ENCODE measurements at places on chromosomes 5 and 9.

GRCh38 chr5:79875230-79875629 is 115.8 kb downstream of the MTX3 start:
- DNase-seq: no peak

DNA sequence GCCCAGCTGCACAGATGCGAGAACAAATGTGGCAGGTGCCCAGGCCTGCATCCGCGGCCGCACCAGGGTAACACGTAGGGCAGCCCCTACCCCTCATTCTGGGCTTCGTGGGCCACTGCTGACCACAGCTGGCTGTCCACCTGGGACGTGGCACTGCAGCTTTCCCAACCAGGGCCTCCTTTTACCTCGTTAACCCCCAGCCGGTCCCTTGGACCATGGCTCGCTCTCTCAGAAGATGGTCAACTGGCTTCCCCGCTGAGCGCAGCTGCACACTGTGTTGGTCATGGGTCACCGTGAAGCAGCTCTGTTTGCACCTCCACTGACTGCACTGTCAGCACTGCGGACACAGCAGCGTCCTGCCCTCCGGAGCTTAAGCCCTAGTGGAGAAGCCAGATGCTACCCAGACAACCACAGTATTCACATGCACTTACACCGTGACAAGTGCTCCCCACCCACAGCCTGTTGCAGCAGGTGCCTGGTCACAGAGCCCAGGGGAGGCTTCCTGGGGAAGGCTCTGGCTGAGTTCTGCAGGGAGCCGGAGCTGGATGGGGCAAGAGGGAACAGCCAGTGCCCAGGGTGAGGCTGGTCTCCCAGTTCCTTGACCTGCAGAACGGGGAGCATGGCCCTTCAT is 10.5 kb upstream of the PLEKHG4B start:
- DNase-seq: no peak

- DNase-seq: no peak
Measured at GRCh38 chr9:112403614-112404201, 23.8 kb downstream of the HSDL2 start.

DNA sequence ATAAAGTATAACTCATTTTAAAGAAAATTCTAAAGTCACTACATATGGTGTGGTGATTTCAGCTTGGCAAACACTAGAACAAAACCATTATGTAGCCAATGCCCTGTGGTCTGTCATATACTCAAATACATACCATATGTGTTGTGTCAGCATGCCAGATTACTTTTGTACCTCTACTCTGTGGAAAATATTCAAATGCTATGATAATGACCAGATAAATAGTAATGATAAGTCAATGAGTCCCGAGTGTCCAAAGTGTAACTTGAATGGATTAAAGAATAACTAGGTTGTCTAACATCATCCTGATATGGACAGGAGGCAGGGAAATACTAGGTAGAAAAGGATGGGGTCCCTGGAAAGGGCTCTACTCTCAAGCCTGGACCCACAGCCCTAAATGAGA is 58.0 kb upstream of the IL6ST start:
- no peak for DNase-seq

- no peak for DNase-seq
Measured at GRCh38 chr9:84137968-84138367, 157.4 kb downstream of the RMI1 start.

DNA sequence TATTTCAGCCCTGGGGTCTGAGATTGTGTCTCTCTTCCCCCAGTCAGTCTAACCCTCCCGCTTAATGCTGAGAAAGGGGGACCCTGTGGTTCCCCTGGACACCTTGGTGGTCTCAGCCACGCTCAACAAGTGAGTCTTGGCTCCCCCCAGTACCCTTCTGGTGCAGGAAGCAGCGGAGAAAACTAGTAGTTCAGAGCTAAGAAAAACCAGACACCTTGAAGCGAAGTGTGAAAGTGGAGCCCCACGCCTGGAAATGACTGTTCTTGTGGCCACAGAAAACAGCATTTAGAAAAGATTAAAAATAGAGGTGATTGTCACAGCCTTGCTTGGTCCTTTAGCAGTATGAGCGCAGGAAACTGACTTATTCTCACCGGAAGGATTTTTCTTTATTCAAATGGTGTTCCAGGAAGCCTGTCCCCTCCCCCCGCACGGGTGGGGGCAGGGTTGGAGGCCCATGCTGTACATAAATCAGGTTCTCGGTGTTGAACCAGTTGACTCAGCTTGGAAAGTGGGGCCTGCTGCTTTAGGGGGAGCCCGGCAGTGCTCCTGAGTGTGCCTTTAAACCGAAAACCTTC is 8.1 kb downstream of the ARPC5L start:
- DNase-seq: peak; percentile 62

DNA sequence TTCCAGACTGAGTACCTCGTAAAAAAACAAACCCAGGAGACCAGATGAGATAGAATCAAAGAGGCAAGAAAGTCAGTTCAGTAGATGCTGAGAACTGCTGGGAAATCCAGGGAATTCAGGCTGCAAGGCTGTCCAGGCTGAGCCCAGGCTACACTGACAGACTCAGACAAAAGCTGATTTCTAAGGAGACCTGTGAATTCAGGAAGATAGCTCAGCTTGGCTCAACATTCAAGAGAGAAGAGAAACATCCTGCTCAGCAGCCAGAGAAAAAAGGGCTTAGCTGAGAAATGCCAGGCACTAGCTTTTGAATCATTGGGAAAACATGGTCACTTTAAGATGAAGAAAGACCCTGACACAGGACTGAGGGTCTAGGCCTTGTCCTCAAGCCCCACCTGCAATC is 118.2 kb upstream of the SLC44A1 start:
- no peak for DNase-seq

DNA sequence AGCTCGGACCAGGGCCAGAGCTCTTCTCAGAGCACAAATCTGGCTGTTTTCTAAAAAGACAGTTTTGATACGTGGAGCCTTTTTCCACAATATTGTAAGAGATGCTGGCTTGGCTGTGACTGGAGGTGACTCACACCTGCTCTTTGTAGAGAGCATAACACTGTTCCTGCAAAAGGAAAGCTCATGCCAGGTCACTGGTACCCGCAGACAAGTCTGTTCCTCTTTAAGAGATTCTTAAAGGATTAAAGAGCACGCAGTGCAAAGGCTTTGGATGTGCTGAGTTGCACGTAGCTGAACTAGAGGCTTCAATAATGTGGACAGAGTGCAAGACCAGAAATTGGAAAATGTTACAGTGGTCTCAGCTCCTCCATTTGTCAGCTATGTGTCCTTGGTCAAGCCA is 19.0 kb downstream of the ACTL7B start:
- no peak for DNase-seq

DNA sequence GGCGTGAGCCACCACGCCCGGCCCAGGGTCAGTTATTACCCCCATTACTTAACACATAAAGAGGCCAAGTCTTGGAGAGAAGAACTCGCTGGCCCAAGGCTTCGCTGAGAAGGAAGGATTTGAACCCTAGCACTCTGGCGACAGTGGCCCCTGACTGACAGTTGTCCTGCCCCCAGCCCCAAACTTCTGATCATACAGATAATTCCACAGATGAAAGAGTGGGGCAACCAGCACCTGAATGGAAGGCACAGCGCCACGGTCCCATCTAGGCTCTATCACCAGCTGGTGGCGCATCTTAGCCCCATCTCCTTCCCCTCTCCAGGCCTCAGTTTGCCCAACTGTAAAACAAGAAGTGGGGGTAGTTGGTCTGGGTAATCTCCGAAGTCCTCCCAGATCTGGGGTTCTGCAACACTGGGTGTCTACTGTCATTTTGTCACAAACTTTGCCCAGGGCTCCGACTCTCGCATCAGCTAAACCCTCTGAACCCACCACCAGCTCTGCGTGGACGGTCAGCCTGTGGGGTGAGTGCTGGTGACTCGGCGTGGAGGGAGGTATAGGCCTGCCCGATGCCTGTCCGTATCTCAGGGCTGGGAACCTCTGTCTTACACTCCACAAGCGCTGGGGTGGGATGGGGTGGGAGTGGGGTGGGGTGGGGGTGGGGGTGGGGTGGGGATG is 209.3 kb downstream of the C9orf50 start:
- no peak for DNase-seq

Measured in activated CD4-positive, alpha-beta T cell treated with anti-CD3 and anti-CD28 coated beads for 1 hour (primary cell).